ENCODE measurements at places on chromosomes 5 and 9. TPM values are rescaled to one million over a fixed set of nuclear protein-coding genes. Genes with fewer than 3 reads are reported as not detected.
A peak's percentile ranks its signal among the peaks of the same experiment; 100 is the strongest.

Gene CCDC183
- 2.0 TPM for total RNA-seq

Gene ARL15
- 23.9 TPM for total RNA-seq

Gene VCAN
- total RNA-seq = 276 TPM

Gene IL7R
- 0.57 TPM for total RNA-seq

Gene SLC9A3
- total RNA-seq = 1.7 TPM

Gene PRSS3
- 1.6 TPM for total RNA-seq

Gene HEXB
- total RNA-seq = 60.9 TPM

Gene GPBP1
- 104 TPM for total RNA-seq

Gene PCDHB2
- 23.1 TPM for total RNA-seq

Gene MAMDC4
- total RNA-seq = 6.7 TPM

Gene CSF2
- not detected for total RNA-seq

GRCh38 chr9:137818286-137818685 lies 59.3 kb upstream of the CACNA1B start:
- H3K27me3 ChIP-seq = no peaks in the 10 kb centered on the region
- no peak overlapping the region for H3K4me3 ChIP-seq
- DNase-seq = no peak

DNA sequence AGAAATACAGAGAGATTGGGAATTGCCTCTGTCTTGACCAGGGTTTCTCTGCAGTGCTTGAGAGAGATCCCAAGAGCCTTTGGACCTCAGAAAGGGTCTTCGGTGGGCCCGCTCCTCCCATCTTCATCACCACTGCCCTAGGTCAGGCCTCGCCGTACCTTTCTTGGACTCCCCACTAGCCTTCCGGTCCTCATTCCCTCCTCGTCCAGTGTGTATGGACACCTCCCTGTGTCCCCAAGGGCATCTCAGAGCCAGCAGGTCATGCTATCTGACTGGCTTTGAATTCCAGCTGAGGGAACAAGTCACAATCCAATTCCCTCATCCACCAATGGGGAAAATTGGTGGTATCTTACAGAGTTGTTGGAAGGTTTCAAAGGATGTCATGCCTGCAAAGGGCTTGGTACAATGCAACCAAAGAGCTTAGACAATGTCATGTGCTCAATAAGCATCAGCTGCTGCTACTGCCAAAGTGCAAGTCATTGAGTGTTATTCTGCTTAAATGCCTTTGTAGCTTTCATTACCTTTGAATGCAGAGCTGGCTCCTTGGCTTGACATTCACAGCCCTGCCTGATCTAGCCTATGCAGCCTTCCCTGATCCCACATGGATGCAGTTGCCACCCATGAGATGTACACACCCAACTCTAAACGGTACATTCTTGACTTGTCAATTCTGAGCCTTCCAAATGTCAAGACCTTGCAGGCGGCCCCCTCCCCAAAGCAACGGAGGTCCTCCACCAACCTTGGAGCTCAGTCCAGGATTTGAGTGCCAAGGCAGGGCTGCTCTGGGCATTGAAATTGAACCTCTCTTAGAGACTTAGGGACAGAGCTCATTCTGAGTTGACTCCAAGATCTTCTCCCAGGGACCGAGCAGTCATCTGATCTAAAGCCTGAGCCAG lies 58.0 kb downstream of the HRH2 start:
- no peak overlapping the region for H3K4me3 ChIP-seq
- peak; percentile 1 for DNase-seq
- peaks cover 11% of the 10 kb centered on the region for H3K27me3 ChIP-seq
- peaks cover 9% of the 10 kb centered on the region for H3K4me1 ChIP-seq
- peaks cover 46% of the 10 kb centered on the region for H3K36me3 ChIP-seq

GRCh38 chr5:23461576-23461975 lies 45.8 kb upstream of the PRDM9 start:
- no peak for DNase-seq
- peaks cover 22% of the 10 kb centered on the region for H3K36me3 ChIP-seq
- no peaks in the 10 kb centered on the region for H3K27me3 ChIP-seq
- no peaks in the 10 kb centered on the region for H3K4me1 ChIP-seq
- no peak overlapping the region for H3K27ac ChIP-seq

DNA sequence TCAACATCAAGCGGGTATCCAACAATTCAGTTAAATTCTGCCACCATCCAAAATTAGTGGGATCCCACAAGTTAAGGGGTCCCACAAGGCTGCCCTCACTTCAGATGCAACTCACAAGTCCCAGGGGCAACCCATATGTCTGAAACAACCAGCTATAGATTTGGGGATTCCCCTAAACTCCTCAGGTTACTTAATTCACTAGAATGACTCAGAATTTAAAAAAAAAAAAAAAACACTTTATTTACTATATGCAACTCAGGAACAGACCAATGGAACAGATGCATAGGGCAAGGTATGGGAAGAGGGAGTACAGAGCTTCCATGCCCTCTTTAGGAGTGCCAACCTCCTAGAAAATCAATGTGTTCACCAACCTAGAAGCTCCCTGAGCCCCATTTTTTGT lies 15.1 kb downstream of the AUH start:
- DNase-seq = no peak
- no peak overlapping the region for H3K4me3 ChIP-seq

DNA sequence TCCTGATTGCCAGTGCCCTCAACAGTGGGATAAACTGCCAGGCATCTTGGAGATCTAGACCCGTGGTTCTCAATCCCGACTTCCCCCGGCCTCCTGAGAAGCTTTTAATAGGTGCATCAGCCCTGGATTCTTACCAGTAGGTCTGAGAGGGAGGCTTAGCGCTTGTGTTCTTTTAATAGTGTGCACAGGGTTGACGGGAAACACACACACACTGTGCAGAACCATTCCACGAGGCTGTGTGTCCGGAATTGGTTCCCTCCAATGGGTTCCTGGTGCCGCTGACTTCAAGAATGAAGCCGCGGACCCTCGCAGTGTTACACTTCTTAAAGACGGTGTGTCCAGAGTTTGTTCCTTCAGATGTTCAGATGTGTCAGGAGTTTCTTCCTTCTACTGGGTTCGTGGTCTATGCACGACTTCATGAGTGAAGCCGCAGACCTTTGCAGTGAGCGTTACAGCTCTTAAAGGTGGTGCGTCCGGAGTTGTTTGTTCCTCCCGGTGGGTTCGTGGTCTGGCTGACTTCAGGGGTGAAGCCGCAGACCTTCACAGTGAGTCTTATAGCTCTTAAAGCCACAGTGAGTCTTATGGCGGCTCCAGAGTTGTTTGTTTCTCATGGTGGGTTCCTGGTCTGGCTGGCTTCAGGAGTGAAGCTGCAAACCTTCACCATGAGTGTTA lies 46.6 kb upstream of the PRSS3 start:
- no peaks in the 10 kb centered on the region for H3K36me3 ChIP-seq
- peaks cover 48% of the 10 kb centered on the region for H3K27me3 ChIP-seq
- no peak overlapping the region for H3K27ac ChIP-seq
- peaks cover 6% of the 10 kb centered on the region for H3K4me1 ChIP-seq
- no peak overlapping the region for H3K4me3 ChIP-seq
- no peak for DNase-seq

DNA sequence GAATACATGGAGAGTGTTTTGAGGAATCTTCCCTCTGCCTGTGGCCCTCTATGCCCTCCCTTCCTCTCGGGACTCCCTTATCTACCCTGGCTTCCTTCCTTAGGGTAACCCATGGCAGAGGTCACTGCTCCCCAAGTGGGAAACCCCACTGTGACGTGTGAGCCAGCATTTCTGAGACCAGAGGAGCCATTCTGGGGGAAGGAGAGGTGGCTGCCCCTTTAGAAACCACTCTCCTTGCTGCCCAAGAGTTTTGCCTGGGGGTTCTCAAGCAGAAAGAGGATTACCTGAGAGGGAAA lies 23.1 kb downstream of the CCNJL start:
- no peaks in the 10 kb centered on the region for H3K27me3 ChIP-seq
- H3K36me3 ChIP-seq = peaks cover 11% of the 10 kb centered on the region
- DNase-seq = no peak
- peak overlapping the region; percentile 97 for H3K27ac ChIP-seq
- peaks cover 68% of the 10 kb centered on the region for H3K4me1 ChIP-seq

GRCh38 chr9:98219364-98219716 lies 26.9 kb upstream of the CORO2A start:
- peaks cover 27% of the 10 kb centered on the region for H3K36me3 ChIP-seq
- H3K4me1 ChIP-seq = peaks cover 67% of the 10 kb centered on the region
- H3K27me3 ChIP-seq = no peaks in the 10 kb centered on the region
- DNase-seq = no peak

- no peaks in the 10 kb centered on the region for H3K36me3 ChIP-seq
- DNase-seq = no peak
- H3K4me1 ChIP-seq = peaks cover 11% of the 10 kb centered on the region
- H3K27ac ChIP-seq = no peak overlapping the region
- H3K27me3 ChIP-seq = no peaks in the 10 kb centered on the region
- no peak overlapping the region for H3K4me3 ChIP-seq
These were observed 262.7 kb downstream of the FBXL7 start for GRCh38 chr5:15762668-15763067.

DNA sequence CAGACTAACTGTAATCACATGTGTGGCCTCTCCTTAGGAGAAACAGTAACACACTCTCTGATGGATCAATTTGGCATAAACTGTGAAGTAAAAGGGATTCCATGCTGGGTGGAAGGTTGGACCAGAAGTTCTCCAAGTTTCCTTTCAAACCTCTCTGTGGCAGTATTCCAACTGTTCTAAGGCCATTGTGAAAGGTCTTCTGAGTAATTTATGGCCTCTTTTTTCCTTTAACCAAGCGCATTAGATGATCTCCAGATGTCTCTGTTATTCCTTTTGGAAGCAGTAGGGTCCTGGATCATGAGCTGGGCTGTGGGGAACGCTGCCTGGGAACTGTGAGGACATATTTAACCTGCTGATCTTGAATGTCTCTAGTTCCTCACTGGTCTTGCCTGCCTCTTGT lies 80.6 kb upstream of the IL6ST start:
- no peaks in the 10 kb centered on the region for H3K27me3 ChIP-seq
- H3K4me1 ChIP-seq = peaks cover 9% of the 10 kb centered on the region
- no peak for DNase-seq
- H3K36me3 ChIP-seq = no peaks in the 10 kb centered on the region

DNA sequence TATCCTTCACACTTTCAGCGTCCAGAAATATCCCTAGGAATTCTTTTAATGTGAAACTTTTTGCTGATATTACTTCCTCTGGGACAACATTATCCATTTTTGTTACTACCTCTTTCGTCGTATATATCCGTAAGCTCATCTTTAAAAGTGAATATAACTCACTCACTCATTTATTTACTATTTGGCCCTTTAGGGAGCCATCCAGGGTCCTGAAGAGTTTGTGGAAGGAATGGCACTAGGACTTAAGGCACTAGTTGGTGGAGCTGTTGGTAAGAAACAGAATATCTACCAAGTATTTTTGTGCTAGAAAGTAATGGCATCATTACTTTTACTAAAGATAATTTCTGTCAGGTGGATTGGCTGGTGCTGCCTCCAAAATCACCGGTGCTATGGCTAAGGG lies 192.7 kb downstream of the VPS13A start:
- H3K4me1 ChIP-seq = no peaks in the 10 kb centered on the region
- H3K27ac ChIP-seq = no peak overlapping the region
- no peaks in the 10 kb centered on the region for H3K27me3 ChIP-seq
- H3K4me3 ChIP-seq = no peak overlapping the region
- DNase-seq = no peak

DNA sequence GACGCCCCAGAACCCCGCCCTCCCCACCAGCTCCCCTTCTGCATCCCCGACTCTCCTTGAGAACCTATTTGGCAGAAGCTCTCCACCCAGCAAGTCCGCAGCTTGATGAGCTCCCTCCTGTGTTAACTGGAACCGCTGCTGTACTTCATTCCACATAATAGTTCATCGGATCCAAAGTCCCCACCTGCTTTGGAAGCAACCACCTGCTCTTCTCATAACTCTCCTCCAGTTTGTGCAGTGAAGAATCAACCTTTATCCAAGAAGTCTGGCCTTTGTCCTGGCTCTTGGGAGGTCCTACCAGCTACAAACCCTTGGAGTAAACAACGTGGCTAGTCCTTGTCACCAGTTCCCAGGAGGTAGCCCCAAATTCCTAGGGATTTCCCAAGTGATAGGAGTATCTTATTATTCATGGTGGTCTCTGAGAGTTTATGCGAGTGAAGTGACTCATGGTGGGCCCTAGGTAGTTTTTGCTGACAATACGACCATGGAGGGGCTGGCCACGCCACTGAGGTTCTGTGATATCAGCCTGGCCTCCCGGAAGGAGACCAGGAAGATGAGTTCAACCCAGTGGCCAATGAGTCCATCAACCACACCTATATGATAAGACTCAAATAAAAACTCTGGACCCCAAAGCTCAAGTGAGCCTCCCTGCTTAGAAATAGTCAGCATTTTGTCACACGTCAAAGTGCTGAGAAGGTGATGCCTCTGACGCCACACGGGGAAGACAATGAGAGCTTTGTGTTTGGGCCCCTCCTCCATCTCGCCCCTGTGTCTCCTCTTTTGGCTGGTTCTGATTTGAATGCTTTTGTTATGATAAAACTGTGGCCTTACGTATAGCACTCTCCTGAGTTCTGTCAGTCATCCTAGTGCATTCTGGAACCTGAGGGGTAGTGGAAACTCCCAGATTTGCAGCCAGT lies 3.6 kb upstream of the IL4 start:
- H3K27me3 ChIP-seq = no peaks in the 10 kb centered on the region
- H3K36me3 ChIP-seq = peaks cover 2% of the 10 kb centered on the region
- H3K4me3 ChIP-seq = no peak overlapping the region
- peaks cover 9% of the 10 kb centered on the region for H3K4me1 ChIP-seq

DNA sequence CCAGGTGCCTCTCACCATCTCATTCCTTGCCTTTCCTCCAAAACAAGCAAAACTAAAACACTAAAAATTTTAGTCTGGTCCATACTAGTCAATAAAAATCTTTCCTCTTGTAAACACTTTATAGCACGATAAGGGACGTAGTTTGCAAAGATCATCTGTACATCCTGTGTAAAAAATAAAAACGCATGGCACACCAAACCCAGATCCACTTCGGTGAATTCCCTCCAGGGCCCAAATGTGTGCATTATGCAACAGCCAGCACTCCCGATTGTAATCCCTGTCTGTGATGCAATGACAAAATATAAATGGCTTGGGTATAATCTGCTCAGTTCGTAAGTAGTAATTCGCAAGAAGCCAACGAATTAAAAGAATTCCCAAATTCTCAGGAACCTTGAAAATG lies 1.4 kb downstream of the FAM169A start:
- H3K27me3 ChIP-seq = no peaks in the 10 kb centered on the region
- peak overlapping the region; percentile 99 for H3K4me3 ChIP-seq
- peaks cover 3% of the 10 kb centered on the region for H3K36me3 ChIP-seq
- DNase-seq = no peak

DNA sequence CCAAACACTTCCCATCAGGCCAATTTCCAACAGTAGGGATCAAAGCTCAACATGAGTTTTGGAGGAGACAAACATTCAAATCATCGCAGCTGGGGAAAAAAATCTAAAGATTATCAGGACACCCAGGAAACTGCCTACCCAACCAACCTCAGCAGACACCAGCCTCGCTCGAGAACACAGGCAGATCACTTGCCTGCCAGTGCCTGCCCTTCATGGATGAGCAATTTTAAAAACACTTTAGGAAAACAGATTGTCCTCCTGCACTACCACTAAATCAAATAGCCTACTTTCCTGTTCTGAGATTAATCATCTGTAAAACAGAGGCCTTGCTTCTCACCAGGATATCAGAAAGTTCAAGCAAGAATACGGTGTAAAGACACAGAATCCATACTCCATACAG lies 14.7 kb upstream of the TMEM174 start:
- H3K27ac ChIP-seq = no peak overlapping the region
- peaks cover 10% of the 10 kb centered on the region for H3K4me1 ChIP-seq
- H3K4me3 ChIP-seq = no peak overlapping the region
- no peaks in the 10 kb centered on the region for H3K36me3 ChIP-seq
- no peaks in the 10 kb centered on the region for H3K27me3 ChIP-seq

- no peaks in the 10 kb centered on the region for H3K27me3 ChIP-seq
- H3K4me1 ChIP-seq = peaks cover 3% of the 10 kb centered on the region
- no peaks in the 10 kb centered on the region for H3K36me3 ChIP-seq
These were observed 89.9 kb upstream of the FBXW11 start for GRCh38 chr5:172096207-172096940.

GRCh38 chr9:126504977-126505455 lies 108.7 kb upstream of the LMX1B start:
- H3K4me1 ChIP-seq = peaks cover 12% of the 10 kb centered on the region
- H3K27ac ChIP-seq = no peak overlapping the region
- DNase-seq = no peak
- H3K27me3 ChIP-seq = peaks cover 9% of the 10 kb centered on the region
- H3K4me3 ChIP-seq = no peak overlapping the region
- H3K36me3 ChIP-seq = no peaks in the 10 kb centered on the region
